ENCODE measurements at places on chromosomes 2 and 18.

DNA sequence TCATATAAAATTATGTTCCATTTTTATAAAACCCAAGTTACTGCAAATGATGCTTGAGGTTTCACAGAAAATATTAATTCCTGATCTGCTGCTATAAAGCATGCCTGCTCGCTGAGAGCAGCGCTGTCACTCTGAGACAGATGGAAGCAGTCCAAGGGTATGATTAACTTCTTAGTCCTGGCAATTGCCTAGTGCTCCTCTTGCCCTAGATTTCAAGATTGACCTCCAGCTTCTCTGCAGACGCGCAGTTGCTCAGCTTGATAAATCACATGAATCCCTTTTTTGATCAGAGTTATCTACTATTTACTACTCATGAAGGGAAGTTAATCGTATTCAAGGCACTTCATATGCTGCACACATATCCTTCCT lies 154.6 kb upstream of the REV1 start:
- DNase-seq, result peak; percentile 81

GRCh38 chr18:44823286-44823685 lies 142.6 kb downstream of the SETBP1 start:
- no peak for DNase-seq

- DNase-seq, result no peak
These were observed 47.7 kb upstream of the SCG2 start for GRCh38 chr2:223649554-223650533.

GRCh38 chr18:33750366-33750765 lies 172.3 kb downstream of the ASXL3 start:
- DNase-seq, result no peak

DNA sequence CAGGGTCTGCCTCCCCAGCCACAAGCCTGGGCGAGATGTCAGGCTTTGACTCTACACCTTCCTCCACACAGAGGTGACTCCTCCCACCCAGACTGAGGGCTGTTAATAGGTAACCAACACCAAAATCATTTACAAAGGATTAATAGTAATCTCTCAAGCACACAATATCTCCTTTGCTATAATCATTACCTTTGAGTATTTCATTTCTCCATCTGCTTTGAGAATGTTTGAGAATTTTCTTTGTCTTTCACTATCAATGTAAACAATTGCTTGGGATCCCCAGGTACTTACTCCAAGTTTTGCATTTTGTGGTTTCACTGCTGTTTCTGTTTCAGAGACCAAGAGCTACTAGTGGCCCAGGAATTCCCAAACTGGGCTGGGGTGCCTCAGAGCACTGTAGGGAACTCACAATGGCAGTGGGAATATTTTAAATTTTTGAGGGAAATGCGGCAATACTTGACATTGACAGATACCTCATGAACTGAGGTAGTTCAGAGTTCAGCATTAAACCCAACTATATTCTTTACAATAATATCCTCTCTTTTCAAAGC lies 166.4 kb upstream of the MGAT5 start:
- DNase-seq, result no peak

- DNase-seq, result no peak
These were observed 9.0 kb downstream of the SPTBN1 start for GRCh38 chr2:54465143-54465542.

- DNase-seq, result no peak
These were observed 110.0 kb upstream of the ARL4C start for GRCh38 chr2:234606896-234607295.

GRCh38 chr2:10228611-10229365 lies 73.9 kb upstream of the HPCAL1 start:
- DNase-seq, result no peak

GRCh38 chr2:51304311-51304710 lies 272.4 kb upstream of the NRXN1 start:
- no peak for DNase-seq

DNA sequence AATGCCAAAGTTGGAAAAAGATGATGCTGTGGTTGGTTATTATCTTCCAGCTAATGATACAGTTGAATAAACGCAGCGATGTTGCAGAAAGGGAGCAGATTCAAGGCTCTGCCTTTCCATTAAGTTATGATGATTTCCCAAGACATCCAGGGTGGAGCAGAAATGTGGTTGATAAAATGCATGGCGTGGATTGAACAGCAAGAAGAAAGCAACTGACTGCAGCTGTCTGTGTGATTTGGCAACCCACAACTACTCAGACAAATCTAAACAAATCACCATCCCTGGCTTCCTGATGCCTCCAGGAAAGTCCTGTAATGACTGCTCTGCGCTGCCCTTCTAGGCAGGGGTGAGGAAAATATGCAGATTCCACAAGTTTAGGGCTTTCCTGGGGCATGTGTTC lies 166.3 kb downstream of the NRP2 start:
- peak; percentile 44 for DNase-seq

DNA sequence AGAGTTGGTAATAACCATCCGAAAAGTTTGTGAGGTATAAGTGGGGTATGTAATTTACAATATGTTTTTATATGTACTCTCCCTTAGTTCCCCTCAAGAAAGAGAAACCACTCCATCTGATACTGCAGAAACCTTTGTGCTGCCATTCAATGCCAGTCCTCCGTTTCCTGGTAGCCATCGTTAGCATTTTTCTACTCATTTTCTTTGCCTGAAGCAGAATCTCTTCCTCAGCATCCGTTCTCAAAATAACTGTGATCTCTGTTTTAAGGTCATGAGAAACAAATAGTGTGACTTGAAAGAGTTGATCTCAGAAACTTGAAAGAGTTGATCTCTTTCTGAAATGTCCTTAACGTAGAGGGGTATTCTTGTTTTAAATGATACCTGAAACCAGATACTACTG lies 996 bp downstream of the PTCD3 start:
- peak; percentile 23 for DNase-seq

GRCh38 chr2:180715044-180715443 lies 265.4 kb upstream of the UBE2E3 start:
- no peak for DNase-seq

DNA sequence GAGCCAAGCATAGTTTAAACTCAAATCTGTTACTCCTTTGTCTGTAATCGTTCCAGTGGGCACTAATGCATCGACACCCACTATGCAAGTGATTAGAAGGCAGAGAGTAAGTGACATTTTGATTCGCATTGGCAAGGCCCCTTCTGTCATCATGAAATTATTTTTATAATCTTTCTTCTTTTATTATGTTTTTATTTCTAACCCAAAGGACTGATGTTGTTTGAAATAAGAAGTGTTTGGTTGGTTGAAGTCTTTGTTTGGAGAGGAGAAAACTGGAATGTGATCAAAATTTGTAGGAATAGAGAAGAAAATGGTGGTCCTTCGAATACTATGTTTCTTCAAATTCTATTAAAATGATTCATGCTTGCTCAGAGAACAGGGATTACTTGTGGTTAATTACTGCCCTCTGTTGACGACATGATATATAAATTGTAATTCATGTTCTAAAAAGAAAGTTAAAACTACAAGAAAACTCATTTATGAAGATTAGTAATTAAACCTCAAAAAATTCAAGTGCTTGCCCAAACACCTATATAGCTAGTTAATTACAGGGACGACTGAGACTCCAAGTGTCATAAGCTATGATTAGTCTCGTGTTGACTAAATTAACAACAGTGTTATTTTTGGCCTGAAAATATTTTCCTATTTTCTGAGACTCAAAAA lies 26.4 kb upstream of the TFPI start:
- peak; percentile 85 for DNase-seq

- DNase-seq, result no peak
These were observed 64.1 kb downstream of the SLC66A2 start for GRCh38 chr18:79887181-79888000.

DNA sequence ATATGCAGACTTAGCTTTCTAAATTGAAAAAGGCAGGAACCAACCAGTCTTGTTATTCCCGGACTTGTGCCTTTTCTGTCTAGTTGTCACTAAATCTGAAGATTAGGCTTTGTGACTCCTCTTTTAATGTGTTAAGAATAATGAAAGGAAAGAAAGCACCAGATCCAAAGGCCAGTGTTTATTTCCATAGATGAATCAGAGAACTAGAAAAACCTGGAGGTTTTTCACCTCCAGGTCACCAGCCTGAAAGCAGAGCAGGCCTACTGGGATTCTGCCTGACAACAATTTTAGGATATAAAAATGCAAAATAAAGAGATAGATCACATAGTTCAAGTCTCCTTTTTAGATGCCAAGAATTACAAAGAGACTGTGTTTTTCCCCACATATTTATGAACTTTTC lies 160.4 kb downstream of the GULP1 start:
- no peak for DNase-seq

DNA sequence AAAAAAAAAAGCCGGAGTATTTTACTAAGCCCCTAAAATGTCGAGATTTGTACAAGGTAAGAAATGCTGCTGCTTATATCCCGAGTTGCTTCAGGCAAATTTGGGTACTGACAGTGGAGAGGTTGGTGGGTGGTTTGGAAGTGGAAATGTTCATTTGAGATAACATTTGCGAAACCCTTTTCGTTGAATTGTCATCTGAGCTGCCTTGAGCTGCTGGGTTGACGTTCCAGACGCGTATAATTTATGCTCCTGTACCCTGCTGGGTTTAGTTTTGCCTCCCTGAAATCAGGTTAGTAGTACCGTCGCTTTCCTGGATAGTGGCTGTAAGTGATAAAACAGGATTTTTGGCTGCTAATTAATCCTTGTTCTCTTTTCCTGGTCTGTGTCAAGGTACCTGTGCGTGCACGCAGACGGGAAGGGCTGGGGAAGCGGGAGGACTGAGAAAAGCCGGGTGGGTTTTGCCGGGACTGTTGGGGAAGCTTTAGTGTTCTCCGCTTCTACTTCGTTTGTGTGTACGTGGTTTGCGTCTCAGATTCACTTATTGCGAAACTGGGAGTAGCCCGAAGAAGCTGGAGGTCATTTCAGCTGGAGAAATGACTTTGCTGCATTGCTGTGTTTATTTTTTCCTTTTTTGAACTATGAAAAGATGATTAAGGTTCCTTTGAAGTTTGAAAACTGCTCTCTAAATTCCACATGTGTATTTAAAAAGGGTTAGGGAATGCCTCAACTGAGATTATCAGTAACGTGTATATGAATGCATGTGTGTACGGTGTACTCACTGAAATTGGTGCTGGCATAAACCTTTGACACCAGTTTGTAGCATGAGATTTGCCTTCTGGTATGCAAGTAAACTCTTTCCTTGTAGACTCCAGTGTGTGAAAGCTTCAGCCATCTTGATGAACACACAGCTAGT lies 709 bp downstream of the UGP2 start:
- DNase-seq, result peak; percentile 86

DNA sequence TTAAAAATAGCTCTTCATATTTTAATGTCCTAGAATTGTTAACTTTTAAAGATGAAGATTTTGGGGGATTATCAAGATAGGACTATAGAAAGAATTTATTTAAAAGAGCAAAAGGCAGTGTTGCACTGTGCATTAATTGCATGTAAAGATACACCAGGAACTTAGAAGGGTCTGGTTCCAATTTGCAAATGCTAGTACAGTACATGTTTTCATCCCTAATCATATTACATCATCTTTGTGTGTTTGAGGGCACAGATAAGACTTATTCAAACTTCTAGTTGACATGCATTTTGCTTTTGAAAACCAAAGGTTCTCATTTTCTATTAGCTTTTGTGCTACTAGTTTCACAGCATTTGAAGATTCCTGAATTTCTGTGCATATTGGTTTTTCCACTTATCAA lies 231.7 kb upstream of the LYPD1 start:
- DNase-seq, result no peak

DNA sequence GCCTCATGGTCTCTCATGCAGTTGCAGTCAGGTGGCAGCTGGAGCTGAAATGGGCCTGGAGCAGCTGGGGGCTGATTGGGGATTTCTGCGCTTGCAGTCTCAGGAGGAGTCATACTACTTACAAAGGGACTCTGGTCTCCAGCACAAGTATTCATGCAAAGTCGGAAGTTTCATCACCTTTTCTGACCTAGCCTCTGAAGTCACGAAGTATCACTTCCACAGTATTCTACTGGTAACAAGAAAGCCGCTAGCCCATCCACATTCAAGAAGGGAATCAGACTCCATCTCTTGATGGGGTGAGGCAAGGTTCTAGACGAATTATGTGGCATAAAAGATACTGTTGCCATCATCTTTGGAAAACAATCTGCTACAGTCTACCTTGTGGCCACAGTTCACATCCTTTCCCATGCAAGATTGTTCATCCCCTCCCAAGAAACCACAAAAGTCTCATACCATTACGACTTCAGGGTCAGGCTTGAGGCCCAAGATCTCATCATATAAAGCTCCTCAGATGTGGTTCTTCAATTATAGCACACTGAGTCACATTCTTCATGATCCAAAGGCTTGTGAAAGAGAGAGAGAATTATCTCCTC lies 95.3 kb downstream of the SMC6 start:
- DNase-seq, result peak; percentile 88

DNA sequence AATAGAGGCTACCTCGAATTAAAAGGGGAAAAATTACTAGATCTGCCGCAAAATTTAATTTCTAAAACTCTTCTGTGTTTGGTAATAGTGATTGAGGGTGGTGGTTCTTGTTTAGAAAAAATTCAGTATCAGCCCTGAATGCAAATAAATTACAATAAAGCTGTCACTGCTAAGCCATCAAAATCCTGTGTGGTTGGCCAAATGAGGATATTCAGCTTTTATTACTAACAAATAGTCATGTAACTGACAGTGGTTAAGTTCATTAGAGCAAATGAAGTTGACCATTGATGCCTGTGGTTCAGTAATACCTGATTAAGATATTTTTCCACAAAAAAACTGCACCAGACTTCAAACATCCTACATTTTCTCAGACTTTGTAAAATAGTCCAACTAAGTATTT lies 14.4 kb downstream of the PPP1CB start:
- no peak for DNase-seq

DNA sequence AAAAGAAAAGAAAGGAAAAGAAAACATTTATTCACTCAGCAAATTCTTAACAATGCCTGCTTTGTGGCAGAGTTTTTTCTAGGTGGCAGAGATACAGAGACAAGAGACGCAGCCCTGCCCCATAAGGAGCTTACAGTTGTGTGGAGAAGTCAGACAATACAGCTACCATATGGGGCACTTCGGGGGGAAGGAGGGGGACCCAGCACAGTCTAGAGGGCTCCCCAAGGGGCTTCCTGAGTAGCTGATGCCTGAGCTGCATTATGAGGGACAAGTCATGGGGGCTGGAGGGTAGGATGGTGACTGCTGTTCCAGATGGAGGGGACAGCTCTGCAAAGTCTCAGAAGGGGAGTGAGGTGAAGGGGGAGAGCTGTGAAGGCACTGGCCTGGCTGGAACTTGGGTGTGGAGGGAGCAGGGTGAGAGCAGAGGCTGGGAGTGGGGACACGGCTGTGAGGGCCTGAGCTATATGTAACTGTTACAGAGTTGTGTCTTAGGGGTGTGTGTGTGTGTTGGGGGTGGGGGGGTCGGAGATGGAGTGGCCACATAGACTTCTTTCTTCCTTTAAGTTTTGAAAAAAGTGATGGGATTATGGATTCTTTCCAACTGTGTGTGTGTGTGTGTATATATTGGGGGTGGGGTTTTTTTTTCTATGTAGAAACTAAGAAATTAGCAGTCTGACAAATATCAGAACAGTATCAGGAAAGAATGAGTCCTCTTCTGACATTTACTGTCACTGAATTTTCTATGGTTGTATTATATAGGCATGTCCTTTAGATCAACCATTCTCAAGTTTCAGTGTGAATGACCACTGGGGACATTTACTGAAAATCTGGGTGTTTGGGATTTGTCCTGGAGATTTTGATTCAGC lies 66.0 kb upstream of the HAAO start:
- DNase-seq, result no peak

Measured in GM23248 (cell line).